NK-92 treated with Interleukin-12 subunit alpha and Interleukin-12 subunit beta, amount 100 ng/mL, for 24 hours (cell line): ENCODE measurements at places on chromosomes 4 and X.

DNA sequence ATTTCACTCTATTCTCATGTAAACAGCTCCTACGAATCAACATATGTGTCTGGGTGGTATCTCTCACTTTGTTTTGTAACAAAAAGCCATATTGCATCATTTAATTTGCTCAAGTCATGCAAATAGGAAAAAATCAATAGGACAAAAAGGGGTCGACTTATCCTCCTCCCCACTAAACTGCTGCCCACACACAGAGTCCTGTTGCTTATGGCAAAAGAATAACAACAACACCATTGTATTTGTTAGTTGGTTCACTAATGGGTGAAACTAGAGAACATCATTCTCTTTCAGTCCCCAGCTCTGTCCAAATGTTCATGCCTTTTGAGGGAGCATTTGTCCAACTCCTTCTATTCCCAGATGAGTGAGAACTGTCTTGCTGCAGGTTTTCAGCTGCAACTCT lies 2.1 kb downstream of the HHIP start:
- no peak for DNase-seq

DNA sequence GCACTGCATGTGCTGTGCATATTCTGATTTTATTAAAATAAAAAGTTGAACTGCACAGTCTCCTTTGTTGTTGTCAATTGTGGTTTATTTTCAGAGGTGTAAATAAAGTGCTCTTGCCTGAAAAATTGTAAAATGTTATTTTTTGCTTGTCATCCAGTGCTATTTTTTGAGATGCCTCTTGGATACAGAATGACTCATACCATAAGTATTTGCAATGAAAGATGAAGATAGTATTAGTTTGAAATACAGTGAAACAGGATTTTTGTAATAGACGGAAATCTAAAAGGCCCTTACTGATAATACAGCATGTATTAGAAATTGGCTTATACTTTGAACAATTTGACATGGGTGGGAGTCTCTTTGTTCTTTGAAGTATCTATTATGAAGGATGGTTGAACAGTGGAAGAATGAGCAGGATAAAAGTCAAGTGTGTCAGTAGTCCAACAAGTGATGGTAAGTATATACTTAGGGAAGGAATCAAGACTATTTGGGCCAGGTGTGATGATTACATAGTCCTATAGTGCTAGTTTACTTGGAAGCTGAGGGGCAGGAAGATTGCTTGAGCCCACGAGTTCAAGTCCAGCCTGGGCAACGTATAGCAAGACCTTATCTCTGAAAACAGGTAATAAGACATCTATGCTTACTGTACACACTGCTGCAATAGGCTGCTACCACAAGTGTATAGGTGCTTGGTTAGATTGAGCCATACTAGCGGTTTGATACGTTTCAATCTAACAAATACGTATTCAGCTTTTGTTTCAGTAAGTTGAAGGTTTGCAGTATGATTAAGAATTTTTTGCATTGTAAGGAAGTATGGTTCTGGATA lies 16.4 kb downstream of the DDX3X start:
- no peak for DNase-seq

DNA sequence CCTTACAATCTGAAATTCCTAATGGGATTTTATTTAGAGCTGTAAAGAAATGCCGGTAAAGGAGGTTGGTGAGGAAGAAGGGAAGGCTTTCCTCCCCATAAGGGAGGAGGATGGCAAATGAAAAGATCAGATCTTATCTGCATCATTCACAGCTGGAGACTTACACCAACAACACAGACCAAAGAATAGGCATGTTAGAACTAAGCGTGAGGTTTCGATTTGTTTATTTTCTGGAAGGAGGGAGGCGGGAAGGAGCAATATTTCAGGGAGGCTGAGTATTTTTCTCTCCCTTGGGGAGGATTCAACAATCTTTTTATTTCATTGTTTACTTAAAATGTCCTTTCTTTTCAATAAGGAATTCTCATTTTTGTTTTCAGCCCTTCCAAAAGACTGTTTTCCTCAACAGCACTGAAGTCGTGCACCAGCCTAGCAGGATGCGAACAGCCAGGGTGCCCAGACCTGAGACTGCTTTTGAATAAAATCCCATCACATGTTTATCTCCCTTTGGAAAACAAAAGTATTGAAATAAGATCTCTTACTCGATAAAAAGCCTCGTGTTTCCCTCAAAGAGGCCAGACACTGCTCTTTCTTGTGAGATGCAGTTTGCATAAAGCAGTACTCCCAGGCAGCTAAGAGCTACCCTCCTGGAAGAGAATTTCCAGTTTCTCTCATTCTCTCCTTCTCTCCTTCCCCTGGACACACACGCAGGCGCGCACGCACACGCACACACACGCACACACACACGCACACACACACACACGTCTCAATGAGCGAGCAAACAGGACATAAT lies 236.1 kb downstream of the MGST2 start:
- DNase-seq: no peak

- no peak for DNase-seq
These were observed at the start of gene PRICKLE3 for GRCh38 chrX:49186125-49187027. Gene PRICKLE3, minus strand, starts transcription at chrX:49186373. Its CDS starts 76 bp downstream, at chrX:49186297.

DNA sequence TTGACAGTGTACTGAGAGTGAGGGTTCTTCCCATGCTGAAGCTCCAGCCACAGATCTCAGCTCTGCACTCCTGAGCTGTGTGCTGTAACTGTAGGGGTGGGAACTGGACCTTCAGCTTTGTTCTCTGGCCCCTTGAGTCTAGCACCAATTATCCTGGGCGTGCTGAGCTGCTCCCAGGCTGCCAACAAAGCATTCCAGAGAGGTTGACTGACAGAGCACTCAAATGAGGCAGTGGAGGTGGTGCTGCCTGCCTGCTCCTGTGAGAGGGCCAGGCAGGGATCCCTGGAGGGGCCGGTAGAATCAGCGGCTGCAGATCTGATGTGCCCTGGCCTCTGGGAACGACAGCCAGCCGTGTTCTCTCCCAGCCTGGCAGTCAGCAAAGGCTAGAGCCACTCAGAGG lies 375.7 kb upstream of the AADAT start:
- DNase-seq: no peak

- DNase-seq: no peak
These were observed 214.8 kb downstream of the SPCS3 start for GRCh38 chr4:176534566-176534965.

- DNase-seq: no peak
These were observed 14.3 kb upstream of the PDZD4 start for GRCh38 chrX:153844509-153845082.

GRCh38 chr4:84146300-84146959 lies 352.7 kb downstream of the NKX6-1 start:
- DNase-seq: no peak

DNA sequence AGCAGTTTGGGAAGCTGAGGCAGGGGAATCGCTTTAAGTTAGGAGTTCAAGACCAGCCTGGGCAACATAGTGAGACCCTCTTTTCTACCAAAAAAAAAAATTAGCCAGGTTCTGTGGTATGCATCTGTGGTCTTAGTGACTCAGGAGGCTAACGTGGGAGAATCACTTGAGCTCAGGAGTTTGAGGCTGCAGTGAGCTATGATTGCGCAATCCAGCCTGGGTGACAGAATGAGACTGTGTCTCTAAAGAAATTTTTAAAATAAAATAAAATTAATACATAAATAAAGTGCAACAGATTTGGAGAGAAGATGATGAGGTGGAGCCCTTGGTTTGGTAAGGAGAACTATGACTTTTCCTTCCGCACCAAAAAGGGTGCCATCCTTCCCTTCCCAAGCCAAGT lies 436.9 kb downstream of the NLGN4X start:
- DNase-seq: no peak

GRCh38 chrX:106450405-106450804 lies 161.4 kb upstream of the RADX start:
- DNase-seq: no peak

DNA sequence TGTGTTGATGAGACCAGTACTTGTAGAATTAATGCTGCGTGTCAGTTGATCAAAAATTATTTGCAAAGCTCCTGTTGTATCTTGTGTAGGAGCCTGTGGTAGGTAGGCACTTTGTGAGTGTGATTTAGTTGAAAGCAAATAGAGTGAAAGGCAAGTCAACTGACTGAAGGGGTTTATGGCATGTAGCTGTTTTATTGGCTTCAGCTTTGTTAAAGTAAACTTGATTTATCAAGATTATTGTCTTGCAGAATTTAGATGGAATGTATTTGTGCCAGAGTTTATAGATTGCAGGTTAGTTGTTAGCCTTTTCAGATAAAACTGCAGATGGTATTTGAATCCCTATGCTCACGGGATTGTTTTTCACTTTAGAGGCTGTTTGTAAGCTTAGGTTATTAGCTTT lies 128.0 kb downstream of the FRAS1 start:
- no peak for DNase-seq

- DNase-seq: no peak
These were observed 1.7 kb downstream of the CNOT6L start for GRCh38 chr4:77817304-77818072.

- no peak for DNase-seq
These were observed 23.3 kb downstream of the CAMK2D start for GRCh38 chr4:113738251-113738650.

DNA sequence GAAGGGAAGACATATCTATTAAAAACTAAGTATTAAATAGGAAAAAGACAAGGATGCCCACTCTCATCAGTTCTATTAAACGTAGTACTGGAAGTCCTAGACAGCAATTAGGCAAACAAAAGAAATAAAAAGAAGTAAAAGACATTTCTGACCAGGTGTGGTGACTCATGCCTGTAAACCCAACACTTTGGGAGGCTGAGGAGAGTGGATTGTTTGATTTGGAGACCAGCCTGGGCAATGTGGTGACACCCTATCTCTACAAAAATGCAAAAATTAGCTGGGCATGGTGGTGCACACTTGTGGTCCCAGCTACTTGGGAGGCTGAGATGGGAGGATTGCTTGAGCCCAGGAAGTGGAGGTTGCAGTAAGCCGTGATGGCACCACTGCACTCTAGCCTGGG lies 1071.8 kb downstream of the FAT4 start:
- DNase-seq: no peak
